ENCODE measurements at places on chromosomes 5 and 9.

- DNase-seq = no peak
Observed at GRCh38 chr5:181173027-181173419, 25.6 kb downstream of the OR2V2 start.

DNA sequence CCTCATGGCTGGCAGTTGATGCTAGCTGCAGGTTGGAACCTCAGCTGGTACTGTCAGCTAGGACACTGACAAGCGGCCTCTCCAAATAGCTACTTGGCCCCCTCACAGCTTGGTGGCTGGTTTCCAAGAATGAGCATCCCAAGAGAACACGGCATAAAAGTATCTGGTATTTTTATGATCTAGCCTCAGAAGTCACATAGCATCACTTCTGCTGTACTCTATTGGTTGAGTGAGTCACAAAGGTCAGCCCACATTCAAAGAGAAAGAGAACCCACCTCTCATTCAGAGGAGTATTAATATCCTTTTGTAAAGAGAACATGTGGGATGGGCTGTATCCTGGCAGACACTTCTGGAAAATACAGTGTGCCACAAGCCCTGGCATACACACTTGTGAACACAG lies 6.0 kb upstream of the SIL1 start:
- DNase-seq = no peak

DNA sequence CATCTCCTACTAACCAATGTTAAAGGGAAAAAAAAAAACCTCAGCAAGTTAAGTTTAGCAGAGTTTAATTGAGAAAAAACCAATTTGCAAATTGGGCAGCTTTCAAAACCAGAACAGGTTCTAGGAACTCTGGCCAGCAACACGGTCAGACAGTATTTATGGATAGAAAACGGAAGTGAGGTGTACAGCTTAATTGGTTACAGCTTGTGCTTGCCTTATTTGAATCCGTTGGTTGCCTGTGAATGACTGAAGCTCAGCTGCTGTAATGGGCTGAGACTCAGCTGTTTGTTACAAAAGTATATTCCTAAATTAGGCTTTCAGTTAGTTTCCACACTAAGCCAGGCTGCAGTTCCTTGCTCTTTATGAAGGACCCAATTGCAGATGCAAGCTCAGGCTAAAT lies 217.0 kb downstream of the SREK1 start:
- DNase-seq = no peak

DNA sequence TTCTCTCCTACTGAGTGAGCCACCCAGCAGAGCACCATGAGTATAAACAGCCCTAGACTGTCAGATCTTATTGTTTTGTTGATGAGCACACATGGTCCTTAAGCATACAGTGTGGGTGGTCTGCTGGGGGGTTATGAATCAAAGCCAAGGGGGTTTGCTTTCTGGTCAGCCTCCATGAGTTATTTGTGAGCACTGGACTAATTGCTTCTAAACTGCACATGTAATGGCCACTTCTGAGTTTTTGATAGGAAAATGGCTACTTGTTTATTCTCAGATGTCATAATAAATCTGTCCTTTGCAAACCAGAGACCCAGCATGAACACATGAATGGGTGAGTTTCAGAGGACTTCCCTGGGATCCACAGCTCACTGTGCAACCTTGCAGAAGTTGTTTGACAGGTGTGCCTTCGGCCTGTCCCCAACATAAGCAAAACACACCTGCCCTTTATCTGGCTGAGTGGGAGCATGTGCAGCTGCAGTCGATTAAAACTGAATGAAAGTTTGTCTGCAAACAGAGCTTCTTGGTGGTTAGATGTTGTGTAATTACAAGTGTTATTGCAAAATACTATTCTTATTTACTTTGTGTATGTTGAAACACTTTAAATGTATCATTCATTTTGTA lies 35.9 kb downstream of the MAMDC2 start:
- DNase-seq = no peak

DNA sequence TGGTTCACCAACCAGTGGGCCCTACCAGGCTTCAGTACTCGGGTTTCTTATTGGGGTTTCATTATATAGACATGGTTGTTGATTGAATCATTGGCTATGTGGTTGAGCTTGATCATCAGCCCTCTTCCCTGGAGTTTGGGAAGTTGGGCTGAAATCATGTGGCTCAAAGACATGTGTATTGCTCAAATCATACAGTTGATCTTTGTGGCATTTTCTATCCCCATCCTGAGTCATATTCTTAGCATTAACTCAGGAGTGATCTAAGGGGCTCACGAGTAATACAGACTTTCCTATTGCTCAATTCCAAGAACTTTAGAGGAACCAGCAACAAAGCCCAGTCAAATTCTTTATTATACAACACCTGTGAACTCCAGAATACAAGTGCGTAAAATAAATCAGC lies 66.2 kb downstream of the SMC5 start:
- no peak for DNase-seq

All from activated T-cell treated with anti-CD3 and anti-CD28 coated beads for 1 hour (primary cell).